ENCODE measurements at places on chromosomes 3 and 15. TPM values are rescaled to one million over a fixed set of nuclear protein-coding genes. Genes with fewer than 3 reads are reported as not detected.

LMCD1 gene
- total RNA-seq = 31.8 TPM

TPM1 gene
- 1,035 TPM for total RNA-seq

NPAP1 gene
- not detected for total RNA-seq

DNA sequence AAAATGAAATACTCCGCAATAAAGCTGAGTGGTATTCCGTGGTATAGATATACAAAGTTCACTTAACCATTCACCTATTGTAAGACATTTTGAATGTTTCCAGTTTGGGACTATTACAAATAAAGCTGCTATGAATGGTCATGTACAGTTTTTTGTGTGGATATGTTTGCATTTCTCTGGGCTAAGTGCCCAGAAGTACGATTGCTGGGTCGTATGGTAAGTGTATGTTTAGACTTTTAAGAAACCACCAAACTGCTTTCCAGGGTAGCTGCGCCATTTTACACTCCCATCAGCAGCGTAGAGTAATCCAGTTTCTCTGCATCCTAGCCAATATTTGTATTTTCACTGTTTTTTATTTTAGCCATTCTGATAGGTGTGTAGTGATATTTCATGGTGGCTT, 208.4 kb upstream of the TLE3 start:
- DNase-seq = no peak

GRCh38 chr3:155658671-155659261, 86.1 kb downstream of the PLCH1 start:
- DNase-seq = no peak

DNA sequence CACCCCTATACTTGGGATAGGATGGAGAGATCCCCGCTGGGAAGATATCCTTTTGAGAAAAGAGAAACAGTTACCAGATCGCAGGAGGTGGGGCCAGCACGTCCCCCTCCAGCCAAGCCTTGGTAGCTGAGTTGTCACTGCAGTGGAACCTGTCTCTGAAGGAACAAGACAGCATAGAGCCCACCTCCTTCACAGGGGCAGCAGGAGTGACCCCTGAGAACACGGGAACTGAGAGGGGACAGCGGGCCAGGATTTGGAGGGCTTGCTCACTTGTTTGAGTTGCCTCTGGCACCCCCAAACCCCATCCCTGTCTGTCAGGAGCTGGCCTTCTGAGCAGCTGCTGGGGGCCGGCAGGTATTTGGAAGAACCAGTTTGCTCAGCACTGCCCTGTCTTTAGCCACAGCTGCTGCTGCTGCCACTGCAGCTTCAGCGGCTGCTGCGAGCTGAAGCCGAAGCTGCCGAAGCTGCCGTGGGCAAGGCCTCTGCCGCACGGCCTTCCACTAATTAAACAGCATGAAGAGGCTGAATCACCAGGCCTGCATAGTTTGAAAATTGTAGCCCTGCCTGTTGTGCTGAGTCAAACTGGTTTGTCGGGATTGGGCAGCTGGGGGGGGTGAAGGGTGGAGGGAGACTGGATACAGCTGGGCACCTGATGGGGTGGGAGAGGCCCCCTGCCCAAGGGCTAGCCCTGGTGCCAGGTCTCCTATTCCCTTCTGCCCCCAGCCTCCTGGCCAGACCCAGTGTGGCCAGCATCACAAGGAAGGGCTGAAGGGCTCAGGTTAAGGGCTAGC, 4.0 kb downstream of the EPHB3 start:
- DNase-seq = peak; percentile 92

DNA sequence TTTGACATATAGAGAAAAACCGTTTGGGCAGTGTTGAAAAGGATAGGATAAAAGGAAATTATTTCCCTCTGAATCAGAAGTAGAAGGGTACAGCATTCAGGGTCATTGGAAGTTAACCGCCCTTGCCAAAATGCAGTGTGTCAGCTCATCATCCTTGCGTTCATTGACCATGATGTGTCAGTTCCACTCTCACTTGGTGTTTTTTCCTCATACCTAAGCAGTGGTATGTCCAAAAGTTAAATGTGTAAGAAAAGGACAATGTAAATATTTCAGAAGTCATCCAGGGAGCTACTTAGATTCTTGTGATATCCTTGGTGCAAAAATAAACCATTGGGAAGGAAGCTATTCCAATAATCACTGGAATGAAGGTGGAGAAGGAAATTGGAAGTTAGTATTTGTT, 50.7 kb downstream of the MAP6D1 start:
- peak; percentile 9 for DNase-seq

- no peak for DNase-seq
Measured at GRCh38 chr15:101694261-101694660, 30.0 kb downstream of the TARS3 start.

DNA sequence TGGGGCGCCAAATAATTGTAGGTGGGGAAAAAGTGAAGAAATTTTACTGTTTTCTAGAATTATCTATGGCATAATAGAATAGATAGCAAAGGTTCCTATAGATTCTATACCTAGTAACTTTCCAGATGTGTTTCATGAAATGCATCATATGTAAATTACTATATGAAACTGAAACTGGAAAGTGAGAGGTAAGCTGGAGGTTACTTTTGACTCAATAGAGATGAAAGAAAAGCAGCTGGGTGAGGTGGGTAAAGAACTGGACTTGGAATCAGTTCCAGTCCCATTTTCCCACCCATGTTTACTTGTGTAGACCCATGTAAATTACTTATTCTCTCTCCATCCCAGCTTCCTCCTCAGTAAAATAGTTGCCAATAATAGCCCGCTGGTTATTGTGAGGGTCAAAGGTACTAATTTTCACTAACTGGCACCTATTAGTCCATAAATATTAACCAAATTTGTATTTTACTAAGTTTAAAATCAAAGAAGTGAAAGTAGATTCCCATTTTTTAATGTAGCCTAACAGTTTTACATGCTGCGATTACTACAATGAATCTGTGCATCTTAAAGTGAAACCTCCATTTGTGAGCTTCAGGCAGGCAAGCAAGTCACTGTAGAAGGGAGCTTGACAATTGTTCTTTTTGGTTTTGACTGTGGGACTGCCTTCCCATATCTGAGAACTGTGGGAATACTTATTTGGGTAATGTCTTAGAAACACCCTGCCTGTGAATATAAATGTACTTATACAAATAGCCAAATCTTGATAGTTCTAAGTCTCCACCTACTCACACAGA, 312.1 kb downstream of the SLC9A9 start:
- no peak for DNase-seq

GRCh38 chr15:51909584-51909983, 62.0 kb downstream of the LEO1 start:
- DNase-seq = no peak
